Nucleus accumbens (tissue), 56 donors: ENCODE measurements at places on chromosomes 6 and 20.

DNA sequence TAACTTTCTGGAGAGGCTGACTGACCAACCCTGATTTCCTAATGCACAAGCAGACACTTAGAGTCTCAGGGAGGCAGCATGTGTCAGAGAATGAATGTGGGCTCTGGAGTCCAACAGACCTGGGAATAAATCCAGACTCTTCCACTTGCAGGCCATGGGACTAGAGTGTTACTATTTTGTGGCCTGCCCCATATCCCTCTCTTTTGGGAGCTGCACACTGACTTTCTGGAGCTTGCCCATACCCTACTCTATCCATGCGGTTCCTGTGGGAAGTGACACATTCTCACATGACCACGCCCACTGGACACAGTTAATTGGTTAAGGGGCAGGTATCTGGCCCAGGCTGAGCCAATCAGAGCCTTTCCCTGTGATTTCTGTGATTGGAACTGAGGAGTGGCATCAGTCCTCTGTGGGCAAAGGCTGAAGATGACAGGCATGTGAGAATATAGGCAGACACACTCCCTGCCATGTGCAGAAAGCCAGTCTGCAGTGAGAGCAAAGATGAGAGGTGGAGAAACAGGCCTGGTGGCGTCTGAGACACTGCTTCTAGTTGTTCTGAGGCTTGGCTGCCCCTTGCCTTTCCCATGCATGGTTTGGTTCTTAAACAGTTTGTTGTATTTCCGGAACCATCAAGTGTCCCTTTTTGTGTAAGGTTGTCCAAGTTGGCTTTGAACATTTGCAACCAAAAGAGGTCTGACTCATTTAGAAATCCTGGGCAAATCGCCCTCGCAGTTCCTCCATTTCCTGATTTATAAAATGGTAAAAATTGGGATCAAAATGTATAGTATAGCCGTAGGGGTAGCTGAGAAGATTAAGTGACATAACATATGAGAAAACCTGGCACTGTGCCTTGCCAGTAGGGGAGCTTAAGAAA, 125.6 kb downstream of the CDC5L start:
- no peak for DNase-seq

GRCh38 chr20:15654208-15654649, 919.0 kb downstream of the KIF16B start:
- DNase-seq = no peak

GRCh38 chr6:39188098-39188450, 41.2 kb downstream of the KCNK5 start:
- DNase-seq = no peak

DNA sequence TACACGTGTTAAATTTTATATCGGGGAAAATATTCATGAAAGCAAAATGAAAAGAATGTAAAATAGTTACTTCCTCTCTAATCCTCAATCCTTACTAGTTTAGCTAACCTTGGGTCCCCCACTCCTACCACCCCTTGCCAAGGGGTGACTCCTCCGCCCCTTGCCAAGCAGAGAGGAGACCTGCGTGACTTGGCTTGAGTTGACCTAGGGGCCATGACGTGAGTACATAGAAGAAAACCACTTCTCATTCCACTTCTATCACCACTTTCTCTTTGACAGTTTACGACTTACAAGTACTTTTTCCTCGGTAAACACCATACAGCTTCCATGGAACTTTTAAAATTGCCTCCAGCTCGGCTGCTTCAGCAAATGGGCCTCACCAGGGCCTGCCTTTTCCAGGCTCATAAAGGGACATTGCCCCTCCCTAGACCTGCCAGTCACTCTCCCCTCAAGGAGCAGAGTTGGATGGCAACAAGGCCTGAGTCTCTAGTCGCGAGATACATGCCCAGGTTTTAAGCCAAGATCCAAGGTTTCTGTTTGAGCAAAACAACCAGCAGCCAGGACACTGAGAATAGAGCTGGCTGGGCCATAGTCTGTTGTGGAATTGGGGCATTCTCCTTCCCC, 29.9 kb downstream of the SDCBP2 start:
- DNase-seq = no peak

GRCh38 chr6:151391471-151392413, at the start of gene ZBTB2:
Gene ZBTB2, minus strand, starts transcription at chr6:151391559. Its CDS starts 17,922 bp downstream, at chr6:151373637.
- DNase-seq = no peak

GRCh38 chr20:25546048-25546447, 39.3 kb downstream of the NINL start:
- DNase-seq = no peak

DNA sequence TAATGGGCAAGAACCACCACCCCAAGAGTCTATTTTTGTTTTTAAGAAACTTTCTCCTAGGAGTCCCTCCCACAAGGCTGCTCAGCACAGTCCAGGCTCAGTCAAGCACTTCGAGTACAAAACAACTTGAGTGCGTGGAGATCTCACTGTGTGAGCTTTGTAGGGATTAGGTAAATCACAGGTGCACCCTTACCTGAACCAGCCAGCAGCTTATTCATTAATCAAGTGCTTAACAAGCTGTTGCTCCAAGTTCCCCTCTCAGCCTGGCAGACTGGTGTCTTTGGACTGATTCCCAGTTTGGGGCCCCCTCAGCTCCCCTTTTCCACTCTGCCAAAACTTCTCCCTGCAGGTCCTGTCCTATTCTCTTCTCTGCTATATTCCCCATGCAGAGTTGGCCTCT, 133.1 kb downstream of the LY86 start:
- DNase-seq = no peak

- no peak for DNase-seq
These were observed 11.3 kb downstream of the SERPINB9 start for GRCh38 chr6:2891768-2892170.

DNA sequence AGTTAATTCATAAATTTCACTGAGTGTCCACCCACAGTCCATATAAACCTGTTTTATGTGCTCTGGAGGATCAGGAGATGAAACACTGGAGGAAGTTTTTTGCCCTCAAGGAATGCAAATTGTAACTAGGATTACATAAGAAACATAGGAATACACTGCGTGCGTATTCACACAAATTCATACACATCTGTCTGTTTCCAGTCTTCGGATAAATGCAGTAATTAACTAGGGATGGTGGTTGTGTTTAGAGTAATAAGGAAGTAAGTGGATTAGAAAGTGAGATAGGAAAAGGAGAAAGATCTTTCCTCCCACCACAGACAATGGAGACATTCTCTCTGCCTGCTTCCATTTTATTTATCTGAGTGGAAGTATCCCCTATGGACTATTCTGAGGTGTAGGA, 35.7 kb upstream of the POPDC3 start:
- no peak for DNase-seq

- DNase-seq = no peak
These were observed 40.5 kb downstream of the BEND6 start for GRCh38 chr6:56995347-56995902.

DNA sequence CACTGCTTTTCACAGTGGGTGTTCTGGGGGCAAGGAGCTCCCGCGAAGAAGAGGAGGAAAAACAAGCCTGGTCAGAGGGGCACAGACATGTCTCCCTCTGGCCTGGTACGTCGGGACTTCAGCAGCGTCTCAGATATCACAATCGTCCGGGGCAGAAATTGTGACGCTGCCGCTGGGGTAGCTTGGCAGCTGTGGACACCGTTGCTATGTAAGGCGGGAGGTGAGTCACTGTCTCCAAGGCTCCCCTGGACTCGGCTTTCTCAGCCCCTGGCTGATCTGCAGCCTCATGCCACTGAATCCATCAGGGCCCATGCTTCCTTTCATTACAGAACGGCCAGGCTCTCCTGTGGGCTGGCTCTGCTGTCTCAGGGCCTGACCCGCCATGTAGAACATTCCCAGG, 98.7 kb downstream of the SULF2 start:
- DNase-seq = no peak

GRCh38 chr20:44187772-44188709, 1.1 kb upstream of the JPH2 start:
- no peak for DNase-seq

GRCh38 chr6:44041461-44042260, 85.6 kb downstream of the MRPL14 start:
- DNase-seq = no peak

GRCh38 chr6:131631625-131632289, 3.7 kb upstream of the MED23 start:
- no peak for DNase-seq

GRCh38 chr6:73984571-73985210, 288.7 kb downstream of the CD109 start:
- no peak for DNase-seq
